ENCODE measurements at places on chromosomes 5 and 9.

- H3K4me1 ChIP-seq: no peaks in the 10 kb centered on the region
- H3K4me3 ChIP-seq: no peak overlapping the region
- H3K27me3 ChIP-seq: no peaks in the 10 kb centered on the region
- H3K27ac ChIP-seq: no peak overlapping the region
- H3K36me3 ChIP-seq: no peaks in the 10 kb centered on the region
Measured at GRCh38 chr5:52859628-52860027, 71.9 kb downstream of the ITGA1 start.

GRCh38 chr5:132662925-132663770 is 5.2 kb downstream of the IL13 start:
- no peak for DNase-seq
- H3K36me3 ChIP-seq: no peaks in the 10 kb centered on the region
- no peak overlapping the region for H3K27ac ChIP-seq
- H3K4me1 ChIP-seq: peaks cover 4% of the 10 kb centered on the region
- H3K4me3 ChIP-seq: no peak overlapping the region
- H3K27me3 ChIP-seq: no peaks in the 10 kb centered on the region

DNA sequence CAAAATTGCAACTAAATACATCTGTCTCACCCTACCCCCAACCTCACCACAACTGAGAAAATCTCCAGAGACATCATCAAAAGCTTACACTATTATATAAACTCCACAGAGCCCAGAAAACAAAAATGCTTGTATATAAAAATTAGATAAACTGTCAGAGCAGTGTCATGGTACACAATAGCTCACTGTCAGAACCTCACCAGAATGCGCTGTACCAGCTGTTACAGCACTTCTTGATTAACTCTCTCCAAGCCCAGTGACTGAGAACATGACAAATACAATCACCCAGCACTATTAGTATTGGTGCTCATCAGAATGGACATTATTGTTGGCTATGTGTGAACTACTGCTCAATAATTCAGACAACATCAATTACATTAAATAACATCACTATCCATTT is 65.7 kb downstream of the ZDHHC21 start:
- no peaks in the 10 kb centered on the region for H3K4me1 ChIP-seq
- no peak overlapping the region for H3K27ac ChIP-seq
- H3K4me3 ChIP-seq: no peak overlapping the region
- H3K36me3 ChIP-seq: no peaks in the 10 kb centered on the region
- H3K27me3 ChIP-seq: no peaks in the 10 kb centered on the region
- no peak for DNase-seq

- no peaks in the 10 kb centered on the region for H3K27me3 ChIP-seq
- no peak overlapping the region for H3K4me3 ChIP-seq
- no peaks in the 10 kb centered on the region for H3K4me1 ChIP-seq
- DNase-seq: no peak
- H3K27ac ChIP-seq: no peak overlapping the region
- no peaks in the 10 kb centered on the region for H3K36me3 ChIP-seq
Measured at GRCh38 chr5:169286572-169287300, 14.2 kb downstream of the SLIT3 start.

DNA sequence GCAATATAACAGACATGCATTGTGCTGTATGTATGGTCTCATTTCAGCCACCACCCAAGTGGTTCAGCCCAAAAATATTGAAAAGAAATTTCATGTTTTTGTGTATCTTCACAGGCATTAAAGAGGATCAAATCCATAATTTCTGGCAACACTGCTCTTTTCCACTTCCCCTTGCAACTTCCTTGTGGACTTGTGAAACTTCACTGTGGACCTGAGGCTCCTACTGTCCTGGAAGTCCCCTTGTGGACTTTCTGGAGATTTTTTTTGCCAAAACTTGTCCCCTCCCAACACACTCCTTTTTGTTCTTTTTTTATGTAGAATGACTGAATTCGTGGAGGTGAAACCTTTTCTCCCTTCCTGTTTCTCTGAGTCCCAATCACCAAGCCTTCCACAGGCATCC is 14.3 kb downstream of the OTULINL start:
- peaks cover 20% of the 10 kb centered on the region for H3K4me1 ChIP-seq
- peak overlapping the region; percentile 1 for H3K4me3 ChIP-seq
- no peak for DNase-seq
- H3K36me3 ChIP-seq: no peaks in the 10 kb centered on the region
- peak overlapping the region; percentile 61 for H3K27ac ChIP-seq

- H3K27ac ChIP-seq: no peak overlapping the region
- no peak for DNase-seq
- H3K36me3 ChIP-seq: no peaks in the 10 kb centered on the region
- no peaks in the 10 kb centered on the region for H3K27me3 ChIP-seq
Measured at GRCh38 chr5:168300326-168301182, 9.1 kb downstream of the WWC1 start.

GRCh38 chr5:158461240-158461854 is 602.4 kb upstream of the CLINT1 start:
- no peaks in the 10 kb centered on the region for H3K27me3 ChIP-seq
- no peak for DNase-seq
- no peak overlapping the region for H3K27ac ChIP-seq
- no peak overlapping the region for H3K4me3 ChIP-seq

DNA sequence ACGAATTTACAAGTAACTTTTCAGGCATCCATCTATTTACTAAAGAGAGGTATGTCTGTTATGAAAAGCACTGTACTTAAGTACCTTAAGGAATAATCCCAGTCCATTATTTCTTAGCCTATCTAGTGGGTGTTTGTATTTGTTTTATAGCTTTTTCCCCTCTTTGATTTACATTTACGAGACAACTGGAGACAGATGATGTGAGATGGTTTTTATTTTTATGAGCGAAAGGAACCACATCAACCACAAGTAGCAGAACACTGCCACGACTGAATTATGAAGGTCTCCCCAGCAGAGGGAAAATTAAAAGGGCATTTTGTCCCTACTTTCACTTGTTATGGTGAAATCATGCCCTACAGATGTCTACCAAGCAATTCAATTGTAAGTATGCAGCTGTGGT is 357.8 kb downstream of the NFIB start:
- DNase-seq: no peak
- no peaks in the 10 kb centered on the region for H3K27me3 ChIP-seq
- H3K36me3 ChIP-seq: no peaks in the 10 kb centered on the region
- H3K4me1 ChIP-seq: no peaks in the 10 kb centered on the region
- no peak overlapping the region for H3K27ac ChIP-seq

GRCh38 chr9:131677444-131678180 is 62.3 kb downstream of the RAPGEF1 start:
- DNase-seq: no peak
- H3K27ac ChIP-seq: peak overlapping the region; percentile 96
- H3K4me3 ChIP-seq: peak overlapping the region; percentile 2
- no peaks in the 10 kb centered on the region for H3K36me3 ChIP-seq

- no peak overlapping the region for H3K27ac ChIP-seq
- no peak overlapping the region for H3K4me3 ChIP-seq
- no peaks in the 10 kb centered on the region for H3K4me1 ChIP-seq
- H3K27me3 ChIP-seq: no peaks in the 10 kb centered on the region
- no peak for DNase-seq
Measured at GRCh38 chr5:20276959-20277263, 288.9 kb upstream of the CDH18 start.

DNA sequence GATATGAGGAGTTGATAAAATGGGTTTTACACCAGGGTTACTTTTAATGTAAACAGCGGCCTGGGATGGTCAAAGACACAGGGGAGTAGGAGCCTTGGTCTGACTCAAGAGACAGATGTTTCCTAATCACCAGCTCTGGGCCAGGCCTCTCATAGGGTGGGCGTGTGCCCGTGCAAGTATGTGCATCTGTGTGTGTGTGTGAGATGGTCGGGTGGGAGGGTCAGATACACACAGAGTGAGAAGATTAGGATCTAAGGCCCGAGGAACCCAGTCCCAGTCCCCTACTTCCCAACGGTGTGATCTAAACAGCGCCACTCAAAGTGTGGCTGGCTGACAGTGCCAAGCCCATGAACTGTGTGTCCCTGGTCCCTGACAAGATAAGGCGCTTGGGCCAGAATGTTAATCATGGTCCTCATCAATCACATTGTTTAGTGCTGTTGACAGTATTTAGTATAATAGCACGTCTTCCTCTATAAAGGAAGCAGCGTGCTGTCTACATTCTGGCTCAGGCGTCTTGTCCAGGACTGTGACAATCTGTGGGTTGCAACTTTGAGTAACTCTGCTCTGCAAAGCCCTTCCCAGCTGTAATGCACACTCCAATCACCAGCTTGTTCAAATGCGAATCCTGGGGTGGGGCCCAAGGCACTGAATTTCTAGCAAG is 173.7 kb downstream of the DAB2IP start:
- H3K4me1 ChIP-seq: no peaks in the 10 kb centered on the region
- no peak for DNase-seq
- H3K4me3 ChIP-seq: no peak overlapping the region
- H3K27ac ChIP-seq: no peak overlapping the region

GRCh38 chr5:151577566-151577965 is 13.6 kb downstream of the FAT2 start:
- H3K36me3 ChIP-seq: no peaks in the 10 kb centered on the region
- H3K4me1 ChIP-seq: no peaks in the 10 kb centered on the region

DNA sequence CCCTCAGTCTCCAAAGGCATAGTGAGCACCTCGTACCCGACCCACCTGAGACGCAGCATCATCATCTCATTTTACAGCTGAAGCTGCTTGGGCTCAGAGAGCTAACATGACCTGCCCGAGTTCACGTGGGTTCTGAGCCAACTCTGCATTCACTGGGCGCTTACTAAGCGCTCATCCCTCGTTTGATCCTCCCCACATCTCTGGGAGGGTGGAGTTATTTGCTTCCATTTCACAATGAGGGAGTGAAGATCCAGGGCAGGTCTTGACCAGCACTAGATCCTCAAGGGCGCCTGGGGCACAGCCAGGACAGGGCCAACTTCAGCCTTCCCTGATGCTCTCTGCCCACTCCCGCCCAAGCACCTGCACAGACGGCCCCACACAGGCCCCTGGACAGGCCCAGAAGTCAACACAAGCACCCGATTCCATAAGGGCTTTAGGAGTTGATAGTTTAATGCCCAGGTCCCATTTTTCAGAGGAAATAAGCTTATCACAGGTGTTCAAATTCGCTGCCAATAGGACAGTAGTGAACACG is 80.8 kb downstream of the HRH2 start:
- H3K27ac ChIP-seq: no peak overlapping the region
- no peak for DNase-seq
- no peak overlapping the region for H3K4me3 ChIP-seq
- H3K4me1 ChIP-seq: no peaks in the 10 kb centered on the region
- H3K27me3 ChIP-seq: peaks cover 4% of the 10 kb centered on the region

GRCh38 chr5:132055808-132056609 is 4.4 kb upstream of the IL3 start:
- no peaks in the 10 kb centered on the region for H3K27me3 ChIP-seq
- H3K27ac ChIP-seq: peak overlapping the region; percentile 65
- H3K4me3 ChIP-seq: no peak overlapping the region

- DNase-seq: no peak
- H3K27me3 ChIP-seq: no peaks in the 10 kb centered on the region
- H3K36me3 ChIP-seq: no peaks in the 10 kb centered on the region
- H3K27ac ChIP-seq: no peak overlapping the region
- H3K4me1 ChIP-seq: peaks cover 22% of the 10 kb centered on the region
- no peak overlapping the region for H3K4me3 ChIP-seq
Measured at GRCh38 chr9:129240581-129241211, 62.6 kb upstream of the IER5L start.

DNA sequence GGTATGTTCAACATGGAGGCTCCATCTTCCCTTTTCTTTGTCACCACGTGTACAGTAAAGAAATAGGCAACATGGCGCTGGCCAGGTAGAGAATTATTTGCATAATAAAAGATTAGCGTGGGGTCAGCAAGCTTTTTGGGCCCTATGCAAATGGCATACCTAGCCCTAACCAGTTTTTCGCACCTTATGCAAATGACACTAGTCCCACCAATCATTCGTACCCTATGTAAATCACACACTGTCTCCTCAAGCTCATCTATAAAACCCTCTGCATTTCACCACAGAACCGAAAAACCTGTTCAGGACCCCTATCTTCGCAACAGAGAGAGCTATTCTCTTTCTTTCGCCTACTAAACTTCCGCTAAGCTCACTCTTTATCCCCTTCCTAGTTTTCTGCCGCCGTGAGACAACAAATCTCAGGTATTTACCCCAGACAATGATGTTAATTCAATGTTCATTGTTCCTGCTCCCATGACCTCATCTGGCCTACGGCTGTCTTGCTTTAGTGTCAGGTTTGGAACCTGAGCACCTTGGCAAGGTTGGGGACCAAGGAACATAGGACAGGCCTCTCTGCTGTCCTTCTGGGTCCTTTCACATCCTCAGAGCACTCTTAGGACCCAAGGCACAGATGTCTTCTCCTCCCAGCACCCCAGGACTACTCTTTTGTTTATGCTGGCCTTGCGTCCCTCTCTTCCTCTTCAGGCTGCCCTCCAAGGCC is 180.7 kb upstream of the RAI14 start:
- H3K27me3 ChIP-seq: peaks cover 3% of the 10 kb centered on the region
- no peaks in the 10 kb centered on the region for H3K36me3 ChIP-seq
- no peak for DNase-seq
- no peak overlapping the region for H3K27ac ChIP-seq
- H3K4me1 ChIP-seq: no peaks in the 10 kb centered on the region

DNA sequence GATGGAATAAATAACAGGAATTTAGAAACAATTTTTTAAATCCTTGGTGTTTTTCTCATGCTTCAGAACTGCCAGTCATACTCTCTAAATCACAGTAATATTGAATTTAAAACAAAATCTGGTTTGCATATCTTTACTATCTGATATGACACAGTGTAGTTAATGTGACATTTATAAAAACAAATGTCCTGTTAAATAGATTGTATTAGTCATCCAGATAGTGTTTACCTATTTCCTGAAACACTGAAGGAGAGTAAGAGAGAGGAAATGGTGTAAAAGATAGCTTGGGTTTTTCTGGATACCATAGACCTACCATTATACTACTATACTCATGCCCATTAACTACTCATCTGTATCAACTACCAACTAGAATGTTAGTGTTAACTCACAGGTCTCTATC is 292.3 kb downstream of the MAN2A1 start:
- no peak overlapping the region for H3K27ac ChIP-seq
- no peaks in the 10 kb centered on the region for H3K36me3 ChIP-seq
- no peak for DNase-seq

DNA sequence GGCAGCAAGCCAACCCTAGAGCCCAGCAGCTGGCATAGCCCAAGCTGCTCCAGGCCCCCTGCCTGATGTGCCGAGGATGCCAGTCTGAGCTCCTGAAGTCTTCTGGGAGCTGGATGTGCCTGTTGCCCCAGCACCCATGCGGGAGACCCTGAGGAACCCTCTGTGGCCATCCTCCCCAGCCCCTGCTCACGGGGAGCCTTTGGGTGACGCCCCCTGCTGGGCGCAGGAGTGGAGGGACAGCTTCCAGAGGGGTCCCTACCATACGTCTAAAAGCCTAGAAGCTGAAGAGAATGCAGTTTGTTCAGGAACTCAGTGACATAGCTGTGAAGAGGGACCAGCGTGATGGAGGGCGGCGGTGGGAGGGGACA is 33.1 kb upstream of the MVB12B start:
- H3K36me3 ChIP-seq: no peaks in the 10 kb centered on the region

DNA sequence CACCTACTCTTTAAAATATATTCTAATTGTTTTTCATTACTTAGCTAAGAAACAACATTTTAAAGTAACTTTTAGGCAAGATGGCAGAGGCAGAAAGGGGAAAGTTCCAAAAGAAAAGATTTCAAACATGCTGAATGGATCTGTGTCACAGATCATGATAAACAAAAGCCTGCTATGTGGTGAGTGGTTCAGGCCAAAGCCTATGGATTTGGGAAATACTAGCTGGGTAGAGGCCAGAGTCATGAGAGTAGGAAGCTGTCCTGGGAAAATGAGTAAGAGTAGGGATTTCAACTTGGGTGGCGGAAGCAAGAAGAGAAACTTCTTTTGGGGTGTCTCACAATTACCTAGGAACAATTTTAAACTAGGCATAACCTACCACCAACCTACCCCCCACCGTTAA is 68.7 kb upstream of the GRHPR start:
- no peaks in the 10 kb centered on the region for H3K27me3 ChIP-seq
- no peak overlapping the region for H3K4me3 ChIP-seq
- DNase-seq: no peak
- peaks cover 11% of the 10 kb centered on the region for H3K36me3 ChIP-seq

Measured in effector memory CD4-positive, alpha-beta T cell (primary cell).